ENCODE measurements at places on chromosomes 4 and X. TPM values are rescaled to one million over a fixed set of nuclear protein-coding genes. Genes with fewer than 3 reads are reported as not detected.

The CLDN34 gene
- not detected for total RNA-seq

The ADGRA3 gene
- 4.9 TPM for total RNA-seq

The SPANXA2 gene
- not detected for total RNA-seq

DNA sequence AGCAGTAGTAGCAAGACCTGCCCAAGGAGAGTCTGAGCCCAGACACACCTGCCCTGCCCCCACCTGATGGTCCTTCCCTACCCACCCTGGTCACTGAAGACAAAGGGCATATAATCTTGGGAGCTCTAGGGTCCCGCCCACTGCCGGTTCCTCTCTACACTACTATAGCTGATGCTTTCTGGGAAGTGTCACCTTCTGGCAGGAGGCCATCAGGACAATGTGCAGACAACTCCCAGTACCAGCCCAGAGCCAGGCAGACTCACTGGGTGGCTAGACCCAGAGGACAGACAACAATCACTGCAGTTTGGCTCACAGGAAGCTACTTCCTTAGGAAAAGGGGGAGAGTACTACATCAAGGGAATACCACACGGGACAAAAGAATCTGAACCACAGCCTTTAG lies 312.7 kb downstream of the SPRY1 start:
- DNase-seq = no peak
- H3K27ac ChIP-seq = no peak overlapping the region
- H3K36me3 ChIP-seq = no peaks in the 10 kb centered on the region
- H3K4me1 ChIP-seq = no peaks in the 10 kb centered on the region
- no peak overlapping the region for H3K4me3 ChIP-seq
- H3K27me3 ChIP-seq = no peaks in the 10 kb centered on the region

- H3K27me3 ChIP-seq = no peaks in the 10 kb centered on the region
- no peak for DNase-seq
- H3K4me3 ChIP-seq = no peak overlapping the region
- no peak overlapping the region for H3K27ac ChIP-seq
Observed at GRCh38 chr4:73237044-73237443, 21.6 kb downstream of the ANKRD17 start.

GRCh38 chrX:76862509-76862908 lies 435.0 kb downstream of the MAGEE1 start:
- H3K27me3 ChIP-seq = no peaks in the 10 kb centered on the region
- DNase-seq = no peak
- H3K27ac ChIP-seq = no peak overlapping the region
- no peak overlapping the region for H3K4me3 ChIP-seq

The BBS7 gene
- total RNA-seq = 3.7 TPM

- no peaks in the 10 kb centered on the region for H3K4me1 ChIP-seq
- DNase-seq = no peak
- no peak overlapping the region for H3K27ac ChIP-seq
- H3K36me3 ChIP-seq = no peaks in the 10 kb centered on the region
Observed at GRCh38 chr4:15976456-15977447, 13.8 kb upstream of the FGFBP2 start.

- no peaks in the 10 kb centered on the region for H3K27me3 ChIP-seq
- H3K4me1 ChIP-seq = no peaks in the 10 kb centered on the region
- H3K36me3 ChIP-seq = no peaks in the 10 kb centered on the region
Observed at GRCh38 chrX:36581030-36581429, 427.1 kb upstream of the FAM47C start.

DNA sequence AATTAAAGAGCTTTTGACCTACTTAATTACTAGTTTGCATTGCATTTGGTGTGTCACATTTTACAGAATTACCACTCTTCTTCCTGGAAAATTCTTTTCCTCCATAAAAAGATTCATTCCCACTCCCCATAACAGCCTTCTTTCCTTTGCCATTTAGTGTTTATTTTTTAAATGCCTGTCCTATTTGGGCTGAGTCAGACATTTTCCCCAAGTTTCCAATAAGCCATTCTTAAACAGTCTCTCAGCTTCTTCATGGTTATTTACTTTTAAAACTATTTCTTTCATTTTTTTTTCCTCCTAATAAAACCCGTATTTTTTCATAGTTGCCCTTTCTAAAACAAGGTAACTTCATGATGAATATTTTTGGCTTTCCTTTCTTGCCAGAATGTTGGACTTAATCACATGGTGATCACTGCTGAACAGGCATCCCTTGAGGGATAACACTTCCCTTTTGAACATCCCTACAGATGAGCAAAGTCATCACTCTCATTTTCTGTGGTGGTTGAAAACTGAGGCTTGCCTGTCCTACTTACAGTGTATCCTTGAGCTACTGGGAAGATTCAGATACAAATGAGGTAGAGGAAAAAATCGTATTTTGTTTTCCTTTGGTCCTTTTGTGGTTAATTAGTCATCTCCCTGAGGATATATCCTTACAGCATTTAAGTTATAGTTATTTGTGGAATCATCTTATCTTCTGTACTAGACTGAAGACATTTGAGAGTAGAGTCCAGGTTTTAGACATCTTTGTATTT lies 520.5 kb upstream of the NR3C2 start:
- H3K4me1 ChIP-seq = no peaks in the 10 kb centered on the region
- H3K36me3 ChIP-seq = no peaks in the 10 kb centered on the region
- DNase-seq = no peak
- no peak overlapping the region for H3K27ac ChIP-seq
- H3K4me3 ChIP-seq = no peak overlapping the region

- H3K36me3 ChIP-seq = no peaks in the 10 kb centered on the region
- no peak for DNase-seq
- H3K27ac ChIP-seq = no peak overlapping the region
- H3K27me3 ChIP-seq = no peaks in the 10 kb centered on the region
- H3K4me3 ChIP-seq = no peak overlapping the region
Observed at GRCh38 chrX:7570432-7571029, 272.4 kb upstream of the VCX start.

DNA sequence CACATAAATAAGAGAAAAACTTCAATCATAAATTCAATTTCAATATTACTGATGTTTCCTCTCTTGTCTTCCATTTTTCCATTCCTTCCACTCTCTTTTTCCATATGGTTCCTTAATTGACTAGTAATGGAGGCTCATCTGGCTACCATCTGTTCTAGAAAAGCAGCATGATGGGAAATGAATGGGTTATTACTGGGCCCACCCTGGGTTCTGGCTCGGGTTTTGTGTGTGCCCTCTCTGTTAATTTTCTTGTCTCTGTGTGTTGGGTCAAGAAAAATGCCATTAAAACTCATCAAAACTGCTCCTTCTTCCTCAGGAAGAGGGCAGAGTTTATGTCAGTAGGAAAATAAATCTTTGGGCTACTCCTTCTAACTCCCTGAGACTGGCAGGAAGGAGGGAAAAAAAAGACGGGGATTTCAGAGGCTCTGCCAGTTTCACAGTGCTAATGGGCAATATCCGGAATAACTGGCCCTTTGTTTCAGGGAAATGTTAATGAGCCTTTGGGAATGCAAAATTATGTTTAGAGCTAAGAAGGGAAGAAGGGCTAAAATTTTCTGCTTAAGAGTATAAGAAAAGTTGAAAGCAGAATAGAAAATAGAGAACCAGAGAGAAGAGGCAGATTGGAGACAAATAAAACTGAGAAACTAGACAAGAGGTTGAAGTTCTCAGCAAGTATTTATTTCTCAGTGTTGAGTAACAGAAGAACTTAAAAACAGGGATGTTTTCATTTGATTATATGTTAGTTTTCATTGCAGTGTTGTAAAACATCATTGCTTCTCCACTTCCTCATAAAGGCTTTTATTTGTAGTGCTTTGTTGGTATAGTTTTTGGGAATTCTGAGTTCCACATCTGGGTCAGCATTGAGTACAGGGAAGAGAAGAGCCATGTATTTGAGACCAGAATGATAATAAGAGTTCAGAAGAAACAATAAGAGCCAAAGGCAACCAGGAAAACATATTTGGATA lies 19.7 kb downstream of the GABRB1 start:
- no peak for DNase-seq
- no peak overlapping the region for H3K27ac ChIP-seq
- H3K4me3 ChIP-seq = no peak overlapping the region
- H3K4me1 ChIP-seq = no peaks in the 10 kb centered on the region
- H3K36me3 ChIP-seq = no peaks in the 10 kb centered on the region

The USP27X gene
- total RNA-seq = 9.4 TPM

DNA sequence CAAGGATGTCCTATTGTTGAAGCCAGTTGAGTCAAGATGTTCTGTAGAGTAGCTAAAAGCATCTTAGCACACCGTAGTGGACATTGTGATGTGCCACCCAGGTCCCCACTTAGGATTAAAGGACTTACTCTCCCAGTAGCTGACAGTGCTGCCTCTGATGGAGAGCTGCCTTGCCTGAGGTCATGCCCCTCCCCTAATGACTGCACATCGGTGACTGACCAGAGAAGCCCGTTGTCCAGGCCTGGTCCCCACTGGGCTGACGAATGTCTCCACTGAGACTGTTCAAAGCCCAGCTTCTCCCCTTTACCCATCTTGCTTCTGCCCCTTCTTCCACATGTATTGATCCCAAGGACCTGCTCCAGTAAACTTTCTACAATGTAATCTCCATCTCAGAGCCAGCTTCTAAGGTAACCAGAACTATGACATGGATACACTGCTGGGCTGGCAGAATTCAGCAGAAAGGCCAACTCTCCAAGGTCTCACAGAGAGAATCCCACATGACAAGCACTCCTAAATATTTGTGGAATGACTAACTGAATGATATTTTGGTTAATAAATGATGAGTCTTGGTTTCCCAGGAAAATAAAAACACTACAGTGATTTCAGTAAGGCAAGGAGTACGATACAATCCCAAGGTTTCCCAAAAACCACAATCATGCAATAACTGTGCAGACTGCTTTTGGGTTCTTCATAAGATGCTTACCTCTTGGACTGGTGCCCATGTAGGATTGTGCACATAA lies 82.4 kb upstream of the TMEM150C start:
- no peaks in the 10 kb centered on the region for H3K36me3 ChIP-seq
- no peak for DNase-seq
- no peak overlapping the region for H3K27ac ChIP-seq
- no peaks in the 10 kb centered on the region for H3K4me1 ChIP-seq
- H3K27me3 ChIP-seq = no peaks in the 10 kb centered on the region

DNA sequence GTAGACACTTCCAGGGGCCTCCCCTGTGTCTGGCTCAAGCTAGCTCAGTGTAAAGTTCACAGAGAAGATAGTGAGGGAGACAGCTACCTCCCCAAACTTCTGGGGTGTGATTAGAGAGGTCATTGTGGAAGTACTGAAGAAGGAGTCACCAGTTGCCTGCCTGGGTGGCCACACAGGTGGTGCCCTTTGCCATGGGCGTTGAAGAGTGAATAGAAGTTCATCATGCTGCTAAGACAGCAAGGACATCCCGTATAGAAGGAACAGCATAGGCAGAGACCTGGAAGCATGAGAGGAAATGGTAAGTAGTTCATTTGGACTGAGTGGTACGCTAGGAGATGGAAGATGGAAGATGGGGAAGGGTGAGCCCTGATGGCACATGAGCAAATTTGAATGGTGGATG lies 110.1 kb downstream of the PJA1 start:
- no peaks in the 10 kb centered on the region for H3K4me1 ChIP-seq
- H3K36me3 ChIP-seq = no peaks in the 10 kb centered on the region
- no peak overlapping the region for H3K4me3 ChIP-seq
- no peaks in the 10 kb centered on the region for H3K27me3 ChIP-seq

The GPR50 gene
- total RNA-seq = not detected

The DHRSX gene
- total RNA-seq = 26.2 TPM

GRCh38 chr4:151753056-151753455 lies 7.8 kb downstream of the GATB start:
- H3K4me1 ChIP-seq = no peaks in the 10 kb centered on the region
- H3K4me3 ChIP-seq = no peak overlapping the region
- DNase-seq = no peak
- H3K27ac ChIP-seq = no peak overlapping the region

The TMEM187 gene
- 13.4 TPM for total RNA-seq

The TMSB15C gene
- total RNA-seq = 3.6 TPM

DNA sequence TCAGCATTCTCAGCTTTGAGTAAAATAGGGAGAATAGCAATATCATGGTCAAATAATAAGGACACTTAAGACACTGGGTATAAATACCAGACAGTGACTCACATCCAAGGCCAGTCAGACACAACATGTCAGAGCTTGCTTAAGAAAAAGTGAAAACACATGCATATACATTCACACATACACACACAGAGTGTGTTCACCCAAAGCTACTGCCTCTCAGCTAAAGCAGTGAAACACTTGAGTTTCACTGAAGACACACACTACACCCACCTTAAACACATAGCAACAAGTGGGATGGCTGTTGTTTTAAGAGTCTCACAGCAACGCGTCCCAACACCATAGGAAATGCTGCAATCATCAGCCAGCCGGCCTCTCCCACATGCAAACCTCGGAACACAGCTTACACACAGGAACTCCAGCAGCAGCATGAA lies 14.4 kb downstream of the SHROOM4 start:
- H3K4me1 ChIP-seq = no peaks in the 10 kb centered on the region
- no peak for DNase-seq
- no peak overlapping the region for H3K27ac ChIP-seq

The TREX2 gene
- 2.8 TPM for total RNA-seq

DNA sequence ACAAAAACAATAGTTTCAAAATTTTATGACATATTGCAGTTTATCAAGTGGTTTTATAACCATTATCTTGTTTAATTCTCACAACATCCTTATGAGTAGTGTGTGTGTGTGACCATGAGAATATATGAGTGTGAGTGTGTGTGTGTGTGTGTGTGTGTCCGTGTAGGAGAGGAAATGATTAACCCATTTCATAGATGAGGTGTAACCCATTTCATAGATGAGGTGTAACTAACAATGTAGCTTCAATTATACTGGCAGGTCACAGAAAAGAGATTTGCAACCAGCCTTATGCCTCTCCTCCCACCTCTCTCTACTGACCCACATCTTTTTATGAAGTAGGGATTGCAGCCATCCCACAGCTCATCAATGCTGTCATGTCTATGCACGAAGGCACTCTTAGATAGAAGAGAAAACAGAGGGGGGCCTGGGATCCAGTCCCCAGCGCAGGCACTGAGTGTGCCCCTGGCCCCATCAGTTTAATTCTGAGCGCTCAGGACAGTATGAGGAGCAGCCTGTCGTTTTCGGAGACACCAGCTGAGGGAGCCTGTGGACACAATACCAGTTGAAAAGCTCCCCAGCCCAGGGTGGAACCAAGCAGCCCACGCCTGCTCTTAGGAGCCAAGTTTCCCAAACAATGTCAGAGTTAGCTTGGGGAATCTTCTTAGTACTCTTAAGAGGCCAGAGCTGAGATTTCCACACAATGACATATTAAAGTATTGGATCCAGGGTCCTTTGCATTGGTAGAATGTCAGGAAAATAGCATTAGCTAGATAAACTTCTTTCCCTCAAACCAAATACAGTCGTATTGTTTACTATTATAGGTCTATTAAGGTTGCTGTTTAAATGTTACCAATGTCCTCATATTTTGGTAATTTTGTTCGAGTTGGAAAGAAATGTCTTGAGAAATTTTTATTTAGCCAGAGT lies 88.6 kb downstream of the PALLD start:
- no peaks in the 10 kb centered on the region for H3K27me3 ChIP-seq
- no peak overlapping the region for H3K27ac ChIP-seq
- no peak overlapping the region for H3K4me3 ChIP-seq
- no peaks in the 10 kb centered on the region for H3K36me3 ChIP-seq
